ENCODE measurements at places on chromosomes 11 and 22.

DNA sequence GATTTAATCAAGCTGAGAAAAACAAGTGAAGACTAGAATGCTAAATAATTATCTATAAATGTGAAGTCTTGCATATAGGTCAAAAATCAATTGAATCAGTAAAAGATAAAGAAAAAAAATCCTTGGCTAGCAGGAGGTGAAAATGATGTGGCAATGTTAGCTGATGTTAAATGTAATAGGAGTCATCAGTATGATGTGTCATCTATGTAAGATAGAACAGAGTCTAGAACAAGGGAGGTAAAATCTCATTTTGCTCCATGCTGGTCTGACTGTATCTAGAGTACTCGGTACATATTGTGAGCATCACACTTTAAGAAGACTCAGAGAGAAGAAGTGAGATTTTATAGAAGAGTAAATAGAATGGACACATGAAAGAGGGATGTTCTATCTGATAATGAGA, 721.2 kb downstream of the ETS1 start:
- no peak for DNase-seq

DNA sequence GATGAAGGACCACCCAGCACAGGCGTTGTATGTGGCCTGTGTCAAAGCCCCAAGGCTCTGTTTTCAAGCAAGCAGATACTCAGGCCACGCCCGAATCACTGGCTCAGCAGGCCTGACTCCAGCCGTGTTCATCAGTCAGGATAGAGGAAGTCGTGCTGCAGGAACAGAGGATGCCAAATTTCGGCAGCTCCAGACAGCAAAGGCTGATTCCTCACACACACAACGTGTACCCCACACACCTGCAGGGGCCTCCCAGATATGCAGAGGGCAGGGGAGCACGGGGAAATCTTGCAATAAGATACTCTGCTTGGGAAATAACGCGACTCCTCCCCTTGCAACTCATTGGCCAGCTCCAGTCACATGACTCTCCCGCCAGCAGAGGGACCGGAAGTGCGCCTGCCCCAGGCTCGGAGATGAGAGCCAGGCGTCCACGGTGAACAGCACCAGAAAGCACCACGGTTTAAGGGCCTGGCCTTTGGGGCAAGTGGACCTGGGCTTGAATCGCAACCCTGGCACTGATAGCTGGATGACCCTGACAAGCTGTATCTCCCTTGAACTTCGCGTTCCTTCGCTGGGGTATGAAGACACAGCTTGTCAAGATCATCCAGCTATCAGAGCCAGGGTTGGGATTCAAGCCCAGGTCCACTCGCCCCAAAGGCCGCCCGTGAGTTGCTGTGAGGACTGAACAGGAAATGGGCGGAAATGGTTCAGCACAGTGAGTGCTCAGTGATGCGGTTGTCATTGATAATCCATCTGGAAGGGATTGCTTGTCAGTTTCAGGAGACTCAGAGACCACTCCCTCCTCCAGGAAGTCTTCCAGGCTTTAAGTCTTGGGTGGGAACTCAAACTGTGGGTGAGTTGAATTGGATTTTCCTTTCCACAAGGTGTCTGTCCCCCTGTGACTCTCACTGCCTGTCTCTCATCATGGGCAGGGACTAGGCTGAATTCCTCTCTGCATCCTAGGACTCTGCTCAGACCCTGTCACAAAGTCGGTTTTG, 88.5 kb downstream of the MYEOV start:
- DNase-seq = peak; percentile 69

DNA sequence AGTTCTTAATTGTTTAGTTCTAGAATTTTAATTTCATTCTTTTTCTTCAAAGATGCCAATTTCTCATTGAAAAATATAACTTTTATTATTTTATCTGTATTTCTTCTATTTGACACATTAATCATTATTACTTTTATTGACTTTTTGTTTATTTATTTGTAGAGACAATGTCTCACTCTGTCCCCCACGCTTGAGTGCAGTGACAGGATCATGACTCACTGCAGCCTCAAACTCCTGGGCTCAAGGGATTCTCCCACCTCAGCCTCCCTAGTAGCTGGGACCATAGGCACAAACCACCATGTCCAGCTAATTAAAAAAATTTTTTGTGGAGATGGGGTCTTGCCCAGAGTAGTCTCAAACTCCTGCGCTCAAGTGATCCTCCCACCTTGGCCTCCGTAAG, 30.3 kb upstream of the FBLN1 start:
- no peak for DNase-seq

GRCh38 chr11:127693686-127694085, 693.1 kb upstream of the KIRREL3 start:
- DNase-seq = no peak

- no peak for DNase-seq
Observed at GRCh38 chr22:32144496-32145274, 14.4 kb downstream of the C22orf42 start.

DNA sequence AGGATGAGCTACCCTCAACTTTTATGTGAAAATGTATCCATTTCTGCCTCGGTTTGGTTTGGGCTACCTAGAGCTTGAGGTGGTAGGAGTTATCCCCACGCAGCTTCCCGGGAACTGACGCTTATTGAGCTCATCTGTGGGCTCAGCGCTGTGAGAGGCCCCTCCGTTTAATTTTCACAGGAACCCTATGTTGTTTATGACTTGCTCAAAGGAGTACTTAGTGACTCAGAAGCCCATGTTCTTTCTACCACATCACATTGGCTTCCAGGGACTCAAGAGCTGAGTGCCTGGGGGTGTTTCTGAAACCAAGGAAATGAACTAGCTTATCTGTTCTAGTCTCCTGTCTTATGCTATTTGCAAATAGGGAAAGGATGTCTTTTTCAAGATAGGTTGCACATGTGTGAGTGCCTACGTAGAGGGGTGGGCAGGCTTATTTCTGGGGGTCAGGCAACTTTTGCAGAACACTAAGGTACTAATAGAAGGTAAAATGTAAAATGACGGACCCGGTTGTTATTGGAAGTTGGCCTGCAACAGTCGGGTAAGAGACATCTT, 40.5 kb downstream of the MICAL2 start:
- peak; percentile 20 for DNase-seq

- DNase-seq = peak; percentile 62
Observed at GRCh38 chr11:61336171-61336935, 3.3 kb downstream of the TKFC start.

GRCh38 chr11:98099371-98099770, 921.4 kb upstream of the CNTN5 start:
- DNase-seq = no peak

DNA sequence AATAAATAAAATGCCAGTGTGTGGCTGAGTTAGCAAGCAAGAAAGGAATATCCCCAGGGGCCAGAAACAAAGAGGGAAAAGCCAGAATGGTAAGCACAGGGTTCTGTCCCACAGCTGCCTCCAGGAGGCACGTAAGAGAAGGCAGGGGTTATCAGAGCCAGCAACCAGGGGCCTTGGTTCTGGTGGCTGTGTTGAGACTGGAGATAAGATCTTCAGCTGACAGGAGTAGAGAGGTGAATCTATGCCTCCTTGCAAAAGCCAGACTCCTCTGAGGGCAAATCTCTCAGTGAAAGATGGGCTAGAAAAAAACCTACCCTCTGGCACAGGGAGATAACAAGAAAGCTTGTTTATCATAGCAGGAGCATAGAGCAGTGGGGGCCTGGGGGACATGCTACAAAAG, 29.8 kb upstream of the NFAM1 start:
- no peak for DNase-seq

DNA sequence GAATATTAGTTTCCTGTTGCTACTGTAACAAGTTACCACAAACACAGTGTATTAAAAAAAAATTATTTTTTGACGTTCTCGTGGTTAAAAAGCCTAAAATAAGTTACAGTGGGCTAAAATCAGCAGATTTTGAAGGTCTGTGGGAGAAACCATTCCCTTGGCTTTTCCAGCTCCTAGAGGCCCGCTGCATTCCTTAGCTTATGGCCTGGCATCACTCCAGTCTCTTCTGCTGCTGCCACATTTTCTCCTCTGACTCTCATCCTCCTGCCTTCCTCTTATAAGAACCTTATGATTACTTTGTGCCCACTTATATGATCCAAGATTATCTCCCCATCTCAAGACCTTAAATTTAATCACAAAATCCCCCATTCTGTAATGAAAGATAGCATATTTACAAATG, 392.7 kb downstream of the GUCY1A2 start:
- no peak for DNase-seq

GRCh38 chr11:95725196-95725595, 64.4 kb downstream of the FAM76B start:
- DNase-seq = no peak

DNA sequence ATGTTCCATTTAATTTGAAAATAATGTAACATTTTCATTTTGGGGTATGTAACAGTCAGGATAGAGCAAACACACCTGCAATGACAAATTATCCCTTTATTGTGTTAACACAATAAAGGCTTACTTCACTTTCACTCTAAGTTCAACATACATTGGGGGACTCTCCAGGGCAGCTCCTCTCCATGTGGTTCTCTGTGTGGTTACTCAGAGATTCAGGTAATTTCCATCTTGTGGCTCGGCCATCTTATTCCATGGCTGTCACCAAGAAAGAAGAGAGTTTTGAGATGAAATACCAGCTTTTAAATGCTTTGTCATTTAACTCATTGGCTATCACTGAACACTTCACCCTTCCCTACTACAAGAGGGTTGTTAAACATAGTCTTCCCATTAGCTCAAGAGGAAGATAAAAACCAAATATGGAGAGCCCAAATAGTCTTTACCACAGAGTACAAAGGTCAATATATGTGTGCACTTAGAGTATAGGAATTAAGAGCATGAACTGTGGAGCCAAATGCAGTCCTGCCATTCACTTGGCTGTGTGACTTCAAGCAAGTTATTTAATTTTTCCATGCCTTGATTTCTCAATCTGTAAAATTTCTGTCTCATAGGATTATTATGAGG, 10.6 kb upstream of the TPH1 start:
- no peak for DNase-seq

DNA sequence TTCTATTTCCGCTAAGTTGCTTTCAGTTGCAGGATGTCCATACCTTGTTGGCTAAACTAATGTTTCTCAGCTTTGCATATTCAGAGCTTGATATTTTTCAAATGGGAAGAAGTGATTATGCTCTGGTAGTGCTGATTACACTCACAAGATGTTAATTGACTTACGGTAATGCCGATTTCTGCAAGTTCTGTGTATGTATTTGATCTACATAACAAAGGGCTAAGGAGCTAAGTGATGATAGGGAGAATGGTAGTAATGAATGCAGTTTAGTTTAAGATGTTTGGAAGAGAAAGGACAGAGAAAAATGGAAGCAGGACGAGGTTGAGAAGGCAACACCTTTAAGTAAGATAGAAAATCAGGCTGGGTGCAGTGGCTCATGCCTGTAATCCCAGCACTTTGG, 61.4 kb downstream of the FAM83F start:
- DNase-seq = no peak

- DNase-seq = no peak
Observed at GRCh38 chr11:13216711-13217075, 60.9 kb upstream of the BMAL1 start.

- no peak for DNase-seq
Observed at GRCh38 chr11:96474263-96474662, 84.5 kb downstream of the JRKL start.

DNA sequence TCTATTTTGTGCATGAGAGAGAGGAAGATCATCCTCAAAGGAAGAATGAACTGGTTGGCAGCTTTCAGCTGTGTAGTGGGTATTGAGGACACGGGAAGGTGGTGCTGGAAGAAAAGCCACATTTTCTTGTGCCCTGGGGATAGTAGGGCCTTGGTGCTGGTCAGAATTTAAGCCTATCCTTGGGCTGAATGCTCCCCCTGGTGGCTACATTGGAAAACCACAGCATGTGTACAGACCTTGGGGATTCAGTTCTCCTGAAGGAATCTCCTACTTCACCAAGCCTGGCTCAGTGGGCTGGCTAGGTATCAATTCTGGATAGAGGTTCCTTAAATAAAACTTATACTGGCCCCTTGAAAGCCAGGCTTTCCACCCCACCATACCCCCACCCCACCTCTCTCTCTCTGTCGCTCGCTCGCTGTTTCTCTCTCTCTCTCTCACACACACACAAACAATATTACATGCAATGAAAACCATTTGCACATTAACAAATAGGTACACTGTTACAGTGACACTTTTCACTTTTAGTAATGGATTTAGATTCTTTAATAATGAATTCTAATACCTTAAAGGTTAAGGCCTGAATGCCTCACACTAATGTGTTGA, 2.8 kb upstream of the OR51M1 start:
- peak; percentile 19 for DNase-seq

GRCh38 chr22:44979154-44979553, 30.7 kb downstream of the PHF21B start:
- no peak for DNase-seq

DNA sequence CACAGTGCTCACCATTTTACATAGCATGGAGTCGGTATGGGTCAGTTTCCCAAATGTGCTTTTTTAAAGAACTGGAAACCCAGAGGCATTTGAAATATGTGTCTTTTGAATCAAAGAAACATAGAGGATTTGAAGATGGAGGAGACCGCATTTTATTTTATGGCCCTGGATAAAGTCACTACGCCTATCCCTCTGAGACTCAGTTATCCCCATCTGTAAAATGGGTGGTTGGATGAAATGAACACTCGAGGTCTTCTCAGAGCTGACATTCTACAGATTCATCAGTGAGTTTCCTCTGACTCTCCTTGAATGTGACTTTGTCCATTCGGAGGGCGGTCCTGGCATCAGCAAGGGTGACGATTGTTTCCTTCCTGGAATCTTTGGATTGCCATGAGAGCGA, 135.1 kb downstream of the MIAT start:
- DNase-seq = no peak

GRCh38 chr11:118117790-118118601, 31.2 kb upstream of the SMIM35 start:
- DNase-seq = no peak

All from T1000 (cell line).